ENCODE measurements at places on chromosomes 13 and 19.

- no peak for DNase-seq
Measured at GRCh38 chr13:114032126-114032799, 58.4 kb upstream of the C13orf46 start.

GRCh38 chr19:33878030-33878544 is 81.4 kb downstream of the KCTD15 start:
- DNase-seq = no peak

- DNase-seq = no peak
Measured at GRCh38 chr13:110716247-110716515, 2.7 kb downstream of the ING1 start.

GRCh38 chr13:23470790-23471614 is 37.5 kb upstream of the SACS start:
- DNase-seq = no peak

GRCh38 chr13:107322228-107322627 is 754.3 kb upstream of the ARGLU1 start:
- DNase-seq = no peak

GRCh38 chr13:78806457-78806856 is 147.5 kb upstream of the OBI1 start:
- DNase-seq = no peak

GRCh38 chr19:55486971-55487923 is 989 bp upstream of the SSC5D start:
- no peak for DNase-seq

DNA sequence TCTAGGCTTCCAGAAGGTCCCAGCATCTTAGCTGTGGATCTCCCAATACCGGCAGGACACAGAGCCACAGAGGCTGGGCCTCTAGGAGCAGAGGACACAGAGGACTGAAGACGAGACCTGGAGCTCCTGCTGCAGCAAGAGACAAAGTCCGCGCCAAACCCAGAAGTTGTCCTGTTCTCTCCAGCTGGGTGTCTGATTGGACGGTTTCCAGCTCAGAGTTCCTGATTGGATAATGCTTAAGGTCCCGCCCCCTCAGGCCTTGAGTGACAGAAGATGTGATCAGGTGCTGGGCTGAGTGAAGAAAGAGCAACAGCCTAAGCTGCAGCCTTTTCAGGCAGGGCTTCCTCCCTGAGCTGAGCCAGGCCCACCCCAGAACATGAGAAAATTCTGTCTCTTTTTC is 59.9 kb upstream of the ZNF85 start:
- no peak for DNase-seq

GRCh38 chr13:79997244-79997643 is 343.7 kb downstream of the SPRY2 start:
- DNase-seq = no peak

- DNase-seq = no peak
Measured at GRCh38 chr13:111630406-111630805, 310.0 kb downstream of the TEX29 start.

DNA sequence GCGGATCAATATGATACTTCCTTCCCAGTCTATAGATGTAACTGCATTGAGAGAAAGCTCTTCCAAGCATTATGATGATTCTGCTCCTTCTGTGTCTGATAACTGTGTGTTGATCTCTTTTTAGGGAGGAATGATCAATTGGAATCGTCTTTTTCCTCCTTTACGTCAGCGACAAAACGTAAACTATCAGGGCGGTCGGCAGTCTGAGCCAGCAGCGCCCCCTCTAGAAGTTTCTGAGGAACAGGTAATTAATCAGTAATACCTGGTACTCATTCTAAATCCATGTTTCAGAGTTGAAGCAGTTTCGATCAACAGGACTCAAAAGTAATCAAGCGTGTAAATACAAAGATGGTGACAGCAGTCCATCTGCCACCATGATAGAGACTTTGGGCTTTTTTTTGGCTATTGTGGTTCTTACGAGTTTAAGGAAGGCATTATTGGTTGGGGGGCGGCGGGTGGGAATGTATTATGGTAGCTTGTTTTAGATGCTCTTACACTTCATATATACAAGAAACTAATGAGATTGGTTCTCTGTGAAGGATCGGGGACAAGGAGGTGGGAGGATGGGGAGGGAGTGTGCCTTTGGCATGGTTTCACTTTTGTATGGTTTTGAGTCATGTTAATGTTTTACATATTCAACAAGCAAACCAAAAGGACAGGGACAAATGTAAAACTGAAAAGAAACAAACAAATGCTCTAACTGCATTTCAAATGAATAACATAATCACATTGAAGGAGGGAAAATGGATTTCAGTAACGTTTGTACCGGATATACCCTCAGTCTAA is 60.7 kb upstream of the GPR183 start:
- DNase-seq = no peak

DNA sequence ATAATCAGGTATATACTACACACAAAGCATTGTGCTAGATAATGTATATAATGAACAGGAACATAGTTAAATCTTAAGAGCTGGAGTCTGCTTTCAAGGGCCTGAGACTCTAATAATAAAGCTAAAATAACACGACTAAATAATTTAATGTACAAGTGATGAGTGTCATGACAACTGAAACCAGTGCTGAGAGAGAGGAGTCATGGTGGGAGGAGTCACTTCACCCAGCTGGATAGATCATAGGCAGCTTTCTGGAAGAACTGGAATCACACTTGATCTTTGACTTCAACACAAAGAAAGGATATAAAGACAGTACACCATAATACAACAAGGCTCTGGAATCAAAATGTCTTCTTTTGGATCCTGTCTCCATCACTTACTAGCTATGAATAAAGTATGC is 7.1 kb downstream of the RBM26 start:
- DNase-seq = no peak

- peak; percentile 90 for DNase-seq
Measured at GRCh38 chr19:45508861-45509691, 1.8 kb downstream of the VASP start.
